ENCODE measurements at places on chromosomes 12 and 14.

DNA sequence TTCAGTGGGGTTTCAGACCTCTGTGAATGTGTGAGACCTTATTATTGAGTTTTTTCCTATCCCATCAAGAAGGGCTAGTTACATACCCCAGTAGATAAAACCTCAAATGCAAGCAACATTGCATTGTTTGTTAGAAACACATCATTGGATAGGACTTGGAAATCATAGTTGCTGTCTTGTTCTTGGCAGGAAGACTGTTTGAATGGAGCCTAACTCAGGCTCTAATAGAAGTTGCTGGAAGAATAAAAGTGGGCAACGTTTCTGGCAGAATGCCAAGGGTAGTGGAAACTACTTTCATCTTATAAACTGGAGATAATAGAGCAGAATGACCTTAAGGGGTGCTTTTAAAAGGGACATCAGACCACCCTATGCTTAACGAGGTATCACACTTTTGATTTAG lies 9.9 kb upstream of the PTHLH start:
- no peak for DNase-seq

GRCh38 chr12:5535541-5535940 lies 103.6 kb downstream of the NTF3 start:
- no peak for DNase-seq

- DNase-seq = no peak
Observed at GRCh38 chr12:25058658-25059058, 109.8 kb upstream of the BCAT1 start.

DNA sequence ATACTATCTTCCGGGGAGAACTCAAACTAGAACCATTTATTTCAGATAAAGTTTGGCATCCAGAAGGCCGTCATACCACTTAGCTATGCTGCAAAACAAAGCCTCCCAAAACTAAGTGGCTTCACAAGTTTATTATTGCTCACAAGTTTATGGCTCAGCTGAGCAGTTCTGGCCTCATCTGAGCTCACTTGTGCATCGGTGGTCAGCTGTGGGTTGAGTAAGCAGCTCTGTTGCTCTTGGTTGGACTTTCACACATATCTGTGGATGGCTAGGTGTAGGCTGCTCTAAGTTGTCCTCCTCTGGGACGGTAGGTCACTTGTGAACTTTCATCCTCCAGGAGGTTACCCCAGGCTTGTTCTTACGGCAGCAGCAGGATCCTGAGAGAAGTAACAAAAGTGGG lies 162.7 kb downstream of the BTG1 start:
- DNase-seq = no peak

GRCh38 chr12:4216187-4216927 lies 57.2 kb upstream of the CCND2 start:
- DNase-seq = no peak

DNA sequence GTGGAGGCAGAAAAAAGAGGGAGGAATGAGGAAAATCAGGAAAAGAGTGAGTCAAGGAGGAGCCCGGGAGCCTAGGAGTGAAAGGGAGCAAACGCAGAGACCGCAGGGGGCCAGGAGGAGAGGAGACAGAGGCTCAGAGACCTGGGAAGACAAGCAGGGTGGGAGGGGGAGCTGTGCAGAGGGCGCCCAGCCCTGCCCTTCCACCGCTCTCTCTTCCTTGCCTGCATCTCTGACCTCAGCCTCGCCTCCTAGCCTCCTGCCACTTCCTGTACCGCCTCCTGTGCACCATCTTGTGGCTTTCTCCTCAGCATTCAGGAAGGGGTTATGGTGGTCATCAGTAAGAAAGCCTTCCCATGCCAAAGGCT lies 1.3 kb downstream of the CLSTN3 start:
- DNase-seq = no peak

DNA sequence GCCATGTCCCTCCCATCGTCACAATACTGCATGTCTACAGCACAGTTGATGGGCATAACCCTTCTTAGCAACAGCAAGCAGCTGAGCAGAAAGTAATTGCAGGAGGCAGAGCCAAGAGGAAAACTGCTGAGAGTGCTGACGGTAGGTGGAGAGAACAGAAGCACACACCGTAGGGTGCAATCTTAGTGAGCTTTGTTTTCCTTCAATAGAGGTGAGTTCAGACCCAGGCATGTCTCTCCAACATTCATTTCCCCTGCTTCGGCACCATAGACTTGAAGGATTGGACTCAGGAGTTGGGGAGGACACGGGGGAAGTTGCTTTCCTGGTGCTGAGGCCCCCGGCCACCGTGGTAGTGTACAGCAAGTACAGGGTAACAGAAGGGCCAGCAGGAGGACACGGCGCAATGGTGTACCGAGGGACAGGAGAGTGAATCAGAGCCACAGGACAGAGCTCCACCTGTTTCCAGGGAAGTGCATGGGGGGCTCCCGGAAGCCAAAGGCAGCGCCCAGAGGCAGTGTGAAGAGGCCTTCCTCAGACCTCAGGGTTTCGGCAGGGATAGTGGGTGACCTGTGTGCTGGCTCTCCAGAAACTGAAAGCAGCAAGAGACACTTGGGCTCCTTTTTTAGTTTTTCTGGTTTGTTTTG lies 36.3 kb upstream of the SINHCAF start:
- DNase-seq = no peak

DNA sequence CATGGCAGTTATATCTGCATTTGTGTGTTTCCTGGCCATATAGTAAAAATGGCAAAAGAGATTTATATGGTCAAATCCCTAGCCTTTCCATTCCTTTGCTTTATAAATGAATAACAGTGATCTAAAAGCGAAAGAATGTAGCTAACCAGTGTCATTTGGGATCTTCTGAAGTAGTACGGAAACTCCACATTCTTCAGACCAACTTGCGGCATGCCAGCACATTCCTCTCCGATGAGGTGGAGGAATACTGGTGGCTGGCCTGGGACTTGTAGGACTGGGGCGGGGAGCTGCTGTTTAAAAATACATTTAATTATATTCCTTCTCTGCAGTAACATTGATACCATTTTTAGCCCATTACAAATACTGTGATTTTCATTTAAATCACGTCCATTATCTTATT lies 85.3 kb downstream of the SAMD4A start:
- DNase-seq = peak; percentile 98

GRCh38 chr12:14928931-14929330 lies 9.4 kb downstream of the ERP27 start:
- DNase-seq = no peak

DNA sequence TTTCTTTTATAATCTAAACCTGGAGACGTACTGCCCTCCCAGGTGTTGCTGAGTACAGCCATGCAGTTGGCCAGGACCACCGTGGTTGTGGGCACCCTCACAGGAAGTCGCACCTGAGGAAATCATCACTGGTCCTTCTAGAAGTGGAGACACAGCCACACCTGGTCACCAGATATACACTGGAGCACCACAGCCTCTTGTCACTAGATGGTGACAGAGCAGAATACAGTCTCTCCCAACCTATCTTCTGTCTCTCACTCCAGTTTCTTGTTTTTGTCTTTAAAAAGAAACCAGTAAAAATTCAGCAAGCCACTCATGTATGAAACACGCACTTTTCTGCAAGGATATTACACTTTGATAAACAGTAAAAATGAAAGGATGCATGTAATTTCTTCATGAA lies 43.1 kb upstream of the GPHB5 start:
- no peak for DNase-seq

GRCh38 chr14:103960457-103961055 lies 18.2 kb upstream of the RD3L start:
- DNase-seq = no peak

DNA sequence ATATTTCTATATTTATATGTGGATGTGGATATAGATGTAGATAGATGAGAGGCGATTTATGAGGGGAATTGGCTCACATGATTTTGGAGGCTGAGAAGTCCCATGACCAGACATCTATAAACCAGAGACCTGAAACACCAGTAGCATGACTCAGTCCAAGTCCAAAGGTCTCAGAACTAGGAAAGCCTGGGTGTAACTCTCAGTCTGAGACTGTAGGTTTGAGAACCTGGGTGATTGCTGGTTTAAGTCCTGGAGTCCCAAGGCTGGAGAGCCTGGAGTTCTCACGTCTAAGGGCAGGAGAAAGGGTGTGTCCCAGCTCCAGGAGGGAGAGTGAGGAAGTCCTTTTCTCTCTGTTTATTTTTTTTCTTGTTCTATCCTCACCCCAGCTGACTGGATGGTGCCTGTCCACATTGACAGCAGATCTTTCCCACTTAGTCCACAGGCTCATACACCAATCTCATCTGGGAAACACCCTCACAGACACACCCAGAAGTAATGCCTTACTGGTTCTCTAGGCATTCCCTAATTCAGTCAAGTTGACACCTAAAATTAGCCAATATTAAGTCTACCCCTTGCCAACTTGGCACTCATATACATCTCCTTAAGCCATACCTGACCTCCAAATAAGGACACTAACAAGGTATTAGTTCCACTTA lies 45.4 kb downstream of the EMP1 start:
- DNase-seq = no peak

DNA sequence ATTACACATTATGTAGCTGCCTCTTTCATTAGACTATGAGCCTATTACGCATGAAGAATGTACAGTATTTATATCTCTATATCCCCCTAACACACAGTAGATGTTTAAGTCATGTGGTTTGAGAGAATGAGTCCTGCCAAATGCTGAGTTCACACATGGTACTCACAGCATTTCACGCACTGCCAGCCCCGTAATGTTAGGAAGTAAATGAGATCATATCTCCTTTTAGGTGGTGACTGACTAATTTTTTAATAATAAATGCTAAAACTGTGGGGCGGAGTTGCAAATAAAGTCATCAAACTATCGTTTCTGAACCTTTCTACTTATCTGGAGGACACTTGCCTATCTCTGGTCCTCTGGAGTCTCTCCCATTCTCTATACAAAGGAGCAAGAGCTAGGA lies 343.8 kb downstream of the ADAMTS20 start:
- DNase-seq = peak; percentile 28

DNA sequence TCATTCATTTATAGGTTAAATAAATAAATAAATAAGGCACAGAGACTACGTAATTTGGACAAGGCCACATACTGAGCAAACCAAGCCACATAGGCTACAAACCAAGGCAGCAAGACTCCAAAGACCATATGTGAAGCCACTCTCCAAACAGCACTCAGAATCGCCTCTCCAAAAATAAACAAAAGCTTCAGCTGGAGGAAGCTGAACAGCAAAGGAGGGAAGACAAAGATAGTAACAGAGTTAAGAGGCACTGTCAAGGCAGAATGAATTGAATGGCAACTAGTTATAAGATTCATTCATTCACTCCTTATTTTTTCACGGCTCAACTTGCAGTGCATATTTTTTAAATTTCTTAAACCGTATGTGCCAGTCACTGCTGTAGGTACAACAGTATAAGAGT lies 200.5 kb upstream of the GRIP1 start:
- DNase-seq = no peak

DNA sequence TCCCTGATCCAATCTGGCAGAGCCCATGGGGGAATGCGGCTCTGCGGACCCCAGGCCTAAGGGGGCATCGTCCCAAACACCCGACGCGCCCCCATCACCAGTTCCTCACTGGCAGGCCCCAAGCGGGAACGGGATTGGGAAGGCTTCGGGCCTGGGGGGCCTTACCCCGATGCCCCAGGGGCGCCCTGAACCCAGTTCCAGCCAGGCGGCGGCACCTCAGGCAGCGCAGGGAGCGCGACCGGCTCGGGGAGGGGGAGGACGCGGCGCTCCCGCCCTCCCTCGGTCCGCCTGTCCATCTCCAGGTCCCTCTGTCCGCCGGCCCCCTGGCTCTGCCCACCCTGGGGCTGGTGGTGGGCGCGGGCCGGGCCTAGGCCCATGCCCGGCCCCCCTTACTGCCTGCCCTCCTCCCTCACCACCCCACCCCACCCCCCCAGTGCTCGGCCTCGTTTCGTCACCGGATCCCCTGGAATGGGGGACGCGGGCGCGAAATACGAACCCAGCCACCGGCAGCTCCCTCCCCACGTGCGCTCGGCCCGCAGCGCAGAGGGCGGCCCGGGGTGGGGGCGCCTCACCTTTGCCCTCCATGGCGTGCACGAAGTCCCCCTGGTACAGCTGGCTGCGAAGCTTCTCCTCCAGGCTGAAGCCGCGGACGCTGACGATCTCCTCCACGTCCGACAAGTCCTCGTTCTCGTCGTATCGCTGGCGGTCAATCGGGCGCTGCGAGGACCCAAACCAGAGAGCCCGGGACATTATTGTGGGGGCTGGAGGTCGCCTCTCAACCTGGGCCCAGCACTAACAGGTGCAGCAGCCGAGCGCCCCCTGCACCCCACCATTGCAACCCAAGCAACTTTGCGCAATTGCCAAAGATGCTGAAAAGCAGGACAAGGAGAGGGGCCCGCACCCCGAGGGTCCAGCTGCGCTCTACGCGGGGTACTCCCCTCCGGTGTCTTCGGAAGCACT lies 2.3 kb downstream of the KDM2B start:
- DNase-seq = no peak

DNA sequence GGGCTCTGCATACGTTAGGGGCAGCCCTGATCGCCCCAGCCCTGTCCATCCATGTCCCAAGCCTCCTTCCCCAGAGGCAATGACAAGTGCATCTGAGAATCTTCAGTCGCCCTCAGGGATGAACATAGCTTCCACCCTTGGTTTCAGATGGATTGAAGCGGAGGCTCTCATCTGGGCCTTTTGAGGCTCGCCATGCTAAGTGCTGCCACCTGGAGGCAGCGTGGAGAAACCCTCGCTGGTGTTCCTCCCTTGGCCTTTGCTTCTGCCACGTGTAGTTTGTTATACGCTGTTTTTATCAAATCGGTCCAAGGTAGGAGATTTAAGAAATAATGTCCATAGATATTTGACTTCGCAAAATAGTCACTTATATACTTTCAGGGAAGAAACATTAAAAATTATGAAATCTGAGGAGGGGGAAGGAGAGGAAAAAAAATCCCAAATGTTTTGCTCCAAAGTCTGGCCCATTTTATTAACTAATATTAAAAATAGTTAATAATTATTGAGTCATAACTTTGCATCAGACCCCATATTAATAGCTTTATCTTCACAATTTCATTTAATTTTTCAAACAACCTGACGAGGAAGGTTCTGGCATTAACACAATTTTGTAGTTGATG lies 28.8 kb upstream of the LRRC10 start:
- DNase-seq = peak; percentile 48

- DNase-seq = no peak
Observed at GRCh38 chr12:71456316-71456715, 16.7 kb downstream of the LGR5 start.

GRCh38 chr12:3259973-3260372 lies 182.8 kb downstream of the TSPAN9 start:
- no peak for DNase-seq

DNA sequence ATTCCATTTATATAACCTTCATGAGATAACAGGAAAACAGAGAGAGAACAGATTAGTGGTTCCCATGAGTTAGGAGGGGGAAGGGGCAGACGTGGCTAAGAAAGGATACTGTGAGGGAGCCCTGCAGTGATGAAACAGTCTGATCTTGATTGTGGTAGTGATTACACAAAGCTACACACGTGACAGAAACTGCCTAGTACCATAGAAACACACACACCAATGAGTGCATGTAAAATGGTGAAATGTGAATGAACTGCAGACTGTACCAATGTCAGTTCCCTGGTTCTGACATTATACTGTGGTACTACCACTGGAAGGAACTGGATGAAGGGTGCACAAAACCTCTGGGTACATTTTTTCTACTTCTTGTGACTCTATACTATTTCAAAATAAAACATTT lies 36.9 kb downstream of the NRDE2 start:
- DNase-seq = no peak
